Stimulated activated CD4-positive, alpha-beta T cell treated with anti-CD3 and anti-CD28 coated beads, TNF-alpha, amount 100 ng/mL, for 1 hour (primary cell): ENCODE measurements at places on chromosomes 1 and 21.

DNA sequence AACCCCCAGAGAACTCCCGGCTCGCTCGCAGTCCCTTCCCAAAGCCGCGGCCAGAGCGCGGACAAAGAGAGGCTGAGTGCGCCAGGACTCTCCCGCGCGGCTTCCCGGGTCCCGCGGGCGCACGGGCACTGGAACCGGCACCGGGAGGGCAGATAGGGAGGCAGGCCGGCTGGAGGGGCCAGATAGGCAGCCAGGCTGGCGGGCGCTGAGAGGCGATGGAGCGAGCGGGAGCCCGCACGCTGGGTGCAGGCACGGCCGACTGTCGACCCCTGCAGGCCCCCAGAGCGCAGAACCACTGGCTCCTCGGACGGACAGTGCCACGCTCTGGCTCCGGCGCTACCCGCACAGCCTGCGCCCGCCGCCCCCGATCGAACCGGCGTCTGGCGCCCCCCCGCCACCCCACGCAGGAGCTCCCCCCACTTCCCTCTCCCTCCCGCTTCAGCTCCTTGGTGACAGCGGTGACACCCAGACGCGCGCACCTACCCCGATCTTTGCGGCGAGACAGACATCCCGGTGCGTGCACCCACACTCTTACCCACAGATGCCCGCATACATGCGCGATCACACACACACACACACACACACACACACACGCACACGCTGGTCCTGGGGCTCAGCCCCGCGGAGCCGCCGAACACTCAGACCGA lies 534 bp downstream of the SLC6A9 start:
- DNase-seq: peak; percentile 36

DNA sequence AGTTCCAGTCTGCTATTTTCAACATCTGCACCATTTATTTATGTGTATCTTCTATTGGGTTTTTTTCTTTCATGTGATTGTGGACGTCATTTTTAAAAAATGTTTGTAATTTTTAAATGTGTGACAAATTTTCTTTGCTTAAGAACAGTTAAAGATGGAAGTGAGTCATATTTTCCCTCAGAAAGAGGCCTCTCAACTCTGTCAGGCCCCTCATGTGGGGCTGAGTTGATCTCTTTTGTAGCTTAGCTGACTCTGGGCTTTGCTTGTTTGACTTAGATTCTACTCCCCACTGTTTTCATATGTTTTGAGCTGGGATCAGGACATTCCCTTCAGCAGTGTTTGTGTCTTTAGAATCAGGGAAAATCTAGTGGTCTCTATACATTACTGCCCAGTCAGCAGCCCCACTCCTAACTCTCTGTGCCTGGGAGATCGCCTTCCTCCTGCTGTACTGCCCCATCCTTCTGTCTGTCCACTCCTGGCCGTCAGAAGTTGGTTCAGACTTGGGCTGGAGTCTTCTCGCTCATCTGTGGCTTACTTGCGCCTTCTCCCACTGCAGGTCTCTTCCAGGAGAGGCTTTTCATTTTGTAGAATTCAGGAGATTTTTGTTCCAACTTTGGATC lies 137.4 kb downstream of the DYRK1A start:
- DNase-seq: no peak

- no peak for DNase-seq
These were observed 184.5 kb upstream of the KAZN start for GRCh38 chr1:14413819-14414490.

GRCh38 chr1:9195651-9196050 lies 38.9 kb upstream of the H6PD start:
- no peak for DNase-seq

GRCh38 chr1:219529116-219529515 lies 83.8 kb downstream of the ZC3H11B start:
- DNase-seq: no peak

DNA sequence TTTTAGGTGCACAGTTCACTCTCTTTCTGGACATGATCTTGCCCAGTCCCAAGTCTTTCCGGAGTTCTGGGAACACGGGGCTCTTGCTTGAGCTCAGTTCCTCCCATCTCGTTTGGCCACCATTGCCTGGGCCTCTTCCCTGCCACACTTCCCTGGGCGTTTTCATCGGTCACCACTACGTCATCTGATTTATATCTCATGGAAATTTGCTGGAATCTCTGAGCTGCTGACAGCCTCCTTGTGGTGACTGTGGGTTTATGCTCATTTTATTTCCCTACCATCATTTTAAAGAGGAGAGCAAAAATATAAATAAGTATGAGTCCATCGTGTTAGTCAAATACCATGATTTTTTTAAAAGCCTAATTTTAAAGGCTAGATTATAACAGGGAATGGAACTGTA lies 449.1 kb upstream of the KAZN start:
- no peak for DNase-seq
